Activated T-helper 1 cell treated with anti-CD3 and anti-CD28 coated beads, Interleukin-12 subunit alpha, Interleukin-12 subunit beta, Interleukin-2, Interleukin-4 antibody, amounts not matched to agents 30 ng/mL and 10 ng/mL and 1 ng/mL, durations not matched to agents 14 hours and 24 hours and 36 hours (primary cell): ENCODE measurements at places on chromosomes 6 and 20. TPM values are rescaled to one million over a fixed set of nuclear protein-coding genes. Genes with fewer than 3 reads are reported as not detected.

GRCh38 chr6:168636147-168637004, 195.4 kb downstream of the SMOC2 start:
- no peak overlapping the region for H3K4me3 ChIP-seq
- no peak overlapping the region for H3K27ac ChIP-seq
- peaks cover 5% of the 10 kb centered on the region for H3K27me3 ChIP-seq
- no peaks in the 10 kb centered on the region for H3K4me1 ChIP-seq
- no peak for DNase-seq

IL22RA2 gene
- total RNA-seq: not detected in 2 replicates

- no peak overlapping the region for H3K27ac ChIP-seq
- H3K4me1 ChIP-seq: peaks cover 41% of the 10 kb centered on the region
- no peak overlapping the region for H3K4me3 ChIP-seq
- DNase-seq: no peak
- no peaks in the 10 kb centered on the region for H3K27me3 ChIP-seq
- peaks cover 12% of the 10 kb centered on the region for H3K36me3 ChIP-seq
Observed at GRCh38 chr20:24935140-24935539, 13.9 kb upstream of the CST7 start.

DNAH8 gene
- total RNA-seq: 0.03 and 0.05 TPM in 2 replicates
